ENCODE measurements at places on chromosomes 4 and X.

GRCh38 chrX:83829874-83830273 is 31.1 kb upstream of the CYLC1 start:
- no peak for DNase-seq

- DNase-seq: no peak
Measured at GRCh38 chrX:131322651-131323050, 33.5 kb upstream of the IGSF1 start.

DNA sequence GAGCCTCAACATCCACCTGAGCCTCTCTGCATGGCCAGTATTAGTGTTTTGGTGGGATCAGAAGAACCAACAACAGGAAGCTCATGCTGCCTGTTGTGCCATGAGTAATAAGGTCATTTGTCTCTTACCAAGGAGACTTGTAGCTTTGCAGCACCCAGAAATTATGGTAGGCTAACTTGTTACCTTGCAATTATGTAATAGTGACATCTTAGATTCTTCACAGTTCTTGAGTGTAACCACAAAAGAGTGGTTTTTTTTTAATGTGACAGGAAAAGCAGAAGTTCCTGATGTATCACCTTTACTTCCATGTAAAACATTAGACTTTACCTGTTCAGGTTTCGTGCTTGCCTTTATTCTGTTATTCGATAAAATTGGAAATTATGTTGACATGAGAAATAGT is 263.9 kb upstream of the CXXC4 start:
- no peak for DNase-seq

GRCh38 chr4:118352843-118353533 is at the start of gene PRSS12:
Gene PRSS12 (minus strand): TSS chr4:118353003. CDS start chr4:118352720, 283 bp downstream.
- peak; percentile 11 for DNase-seq

DNA sequence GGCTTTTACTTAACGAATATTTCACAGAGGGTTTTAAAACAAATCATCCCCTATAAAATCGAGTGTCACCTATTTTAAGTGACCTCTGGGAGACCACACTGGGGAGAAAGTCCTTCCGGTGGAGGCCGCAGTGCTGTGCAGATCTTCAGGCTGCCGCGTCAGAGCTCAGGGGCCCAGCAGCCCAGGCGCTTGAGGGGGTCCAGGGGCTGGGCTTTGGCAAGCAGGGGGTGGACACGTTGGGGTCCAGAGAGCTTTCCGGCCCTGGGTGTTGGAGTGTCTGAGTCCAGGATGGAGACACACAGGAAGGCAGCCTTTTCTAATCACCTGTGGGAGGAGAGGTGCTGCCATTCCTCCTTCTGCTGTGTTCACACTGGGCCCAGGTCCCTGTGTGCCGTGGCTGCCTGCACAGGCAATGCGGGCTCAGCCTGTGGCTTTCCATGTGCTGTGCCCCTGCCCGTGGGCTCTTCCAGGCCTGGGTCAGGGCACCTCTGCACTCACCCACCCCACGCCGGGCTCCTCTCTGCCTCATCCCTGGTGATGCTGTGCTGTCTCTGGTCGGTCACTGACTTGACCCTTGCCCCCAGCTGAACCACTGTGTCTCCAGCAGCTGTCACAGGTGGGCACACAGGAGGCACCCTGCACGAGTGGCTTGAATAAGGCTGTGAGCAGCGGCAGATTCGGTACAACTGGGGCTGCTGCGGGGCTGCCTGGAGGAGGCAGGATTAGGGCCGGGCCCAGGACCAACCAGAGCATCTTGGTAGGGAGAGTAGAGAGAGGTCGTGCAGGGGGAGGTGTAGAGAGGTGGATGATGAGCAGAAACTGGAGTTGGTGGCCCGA is 10.0 kb downstream of the HTRA3 start:
- DNase-seq: no peak

DNA sequence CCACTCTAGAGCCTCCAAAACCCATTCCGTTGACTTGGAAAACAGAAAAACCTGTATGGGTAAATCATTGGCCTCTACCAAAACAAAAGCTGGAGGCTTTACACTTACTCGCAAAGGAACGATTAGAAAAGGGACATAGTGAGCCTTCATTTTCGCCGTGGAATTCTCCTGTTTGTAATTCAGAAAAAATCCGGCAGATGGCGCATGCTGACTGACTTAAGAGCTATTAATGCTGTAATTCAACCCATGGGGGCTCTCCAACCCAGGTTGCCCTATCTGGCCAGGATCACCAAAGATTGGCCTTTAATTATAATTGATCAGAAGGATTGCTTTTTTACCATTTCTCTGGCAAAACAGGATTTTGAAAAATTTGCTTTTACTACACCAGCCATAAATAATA is 60.8 kb downstream of the ZNF732 start:
- no peak for DNase-seq

DNA sequence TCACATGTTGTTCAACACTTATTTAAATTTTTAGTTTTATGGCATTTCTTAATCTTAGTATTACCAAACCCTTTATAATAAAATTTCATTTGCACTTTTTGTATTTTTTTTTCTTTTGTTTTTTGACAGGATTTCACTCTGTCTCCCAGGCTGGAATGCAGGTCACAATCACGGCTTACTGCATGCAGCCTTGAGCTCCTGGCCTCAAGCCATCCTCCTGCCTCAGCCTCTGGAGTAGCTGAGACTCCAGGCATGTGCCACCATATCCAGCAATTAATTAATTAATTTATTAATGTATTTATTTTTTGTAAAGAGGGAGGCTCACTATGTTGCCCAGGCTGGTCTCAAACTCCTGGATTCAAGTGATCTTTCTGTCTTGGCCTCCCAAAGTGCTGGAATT is 133.4 kb downstream of the ADGRL3 start:
- no peak for DNase-seq

DNA sequence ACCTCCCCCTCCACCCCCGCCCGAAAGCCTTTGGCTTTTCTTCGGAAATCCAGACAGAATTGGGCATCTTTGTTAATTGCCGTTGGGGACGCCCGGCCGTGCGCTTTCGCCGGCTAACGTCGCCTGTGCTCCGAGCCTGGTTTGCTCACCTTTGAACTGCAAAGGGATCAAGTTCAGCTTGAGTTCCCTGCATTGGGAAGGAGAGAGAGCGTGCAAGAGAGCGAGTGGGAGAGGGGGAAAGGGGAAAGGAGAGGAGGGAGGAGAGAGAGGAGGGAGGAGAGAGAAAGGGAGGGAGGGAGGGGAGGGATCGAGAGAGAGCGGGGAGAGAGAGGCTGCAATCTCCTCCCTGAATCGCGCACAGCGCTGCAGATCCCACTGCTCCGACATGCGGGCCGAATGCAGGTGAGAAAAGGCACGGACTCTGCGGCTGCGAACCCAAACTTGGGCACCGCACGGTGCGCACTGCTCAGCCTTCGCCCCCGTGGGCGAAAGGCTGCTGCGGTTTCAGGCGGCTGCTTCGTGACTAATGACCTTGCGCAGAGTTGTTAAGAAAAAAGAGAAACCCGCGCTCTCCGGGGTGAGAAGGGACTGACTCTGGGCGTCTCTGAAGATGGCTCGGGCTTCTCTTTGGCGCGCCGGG is at the start of gene PCDH7:
Gene PCDH7 (plus strand): TSS at position 349 of the 640 bp plus-strand sequence. CDS start 1,054 bp downstream, outside the sequence.
- DNase-seq: no peak

GRCh38 chr4:14180983-14181601 is 553.6 kb upstream of the BOD1L1 start:
- no peak for DNase-seq

DNA sequence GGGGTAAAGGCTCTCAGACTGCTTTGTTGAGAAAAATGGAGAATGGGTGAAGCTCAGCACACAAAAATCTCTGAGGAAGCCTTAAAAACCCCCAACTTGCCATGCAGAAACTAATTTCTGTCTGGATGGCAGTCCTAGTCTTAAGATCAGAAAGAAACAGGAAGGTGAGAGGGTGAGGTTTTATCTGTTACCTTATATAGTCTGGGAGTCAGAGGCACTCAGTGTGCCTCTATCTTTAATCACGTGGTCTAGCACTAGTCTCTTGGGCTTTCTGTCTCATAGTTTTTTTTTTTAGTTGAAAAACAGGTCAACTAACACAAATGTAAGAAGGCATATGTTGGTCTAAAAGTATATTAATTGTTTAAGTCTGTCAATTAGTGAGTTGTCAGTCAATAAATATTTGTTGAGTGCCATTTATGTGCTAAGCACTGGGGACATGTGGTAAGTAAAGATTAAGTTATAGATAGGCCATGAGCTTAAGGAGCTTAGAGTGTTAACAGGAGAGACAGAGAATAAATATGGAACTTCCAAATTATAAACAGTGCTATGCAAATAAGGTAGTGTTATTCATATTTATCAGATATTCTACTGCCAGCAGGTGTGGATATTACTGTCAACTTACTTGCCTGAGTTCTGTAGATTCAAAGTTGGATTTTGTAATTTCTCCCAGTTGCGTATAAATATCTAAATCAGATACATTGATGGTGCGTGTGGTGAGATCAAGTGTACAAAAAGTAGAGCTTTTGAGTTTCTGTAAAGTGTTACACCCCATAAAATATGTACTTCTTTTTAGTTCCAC is 7.0 kb downstream of the CYBB start:
- no peak for DNase-seq

GRCh38 chrX:64204701-64205440 is 637 bp downstream of the AMER1 start:
- DNase-seq: no peak

GRCh38 chr4:126899331-126899801 is 733.4 kb upstream of the INTU start:
- no peak for DNase-seq

DNA sequence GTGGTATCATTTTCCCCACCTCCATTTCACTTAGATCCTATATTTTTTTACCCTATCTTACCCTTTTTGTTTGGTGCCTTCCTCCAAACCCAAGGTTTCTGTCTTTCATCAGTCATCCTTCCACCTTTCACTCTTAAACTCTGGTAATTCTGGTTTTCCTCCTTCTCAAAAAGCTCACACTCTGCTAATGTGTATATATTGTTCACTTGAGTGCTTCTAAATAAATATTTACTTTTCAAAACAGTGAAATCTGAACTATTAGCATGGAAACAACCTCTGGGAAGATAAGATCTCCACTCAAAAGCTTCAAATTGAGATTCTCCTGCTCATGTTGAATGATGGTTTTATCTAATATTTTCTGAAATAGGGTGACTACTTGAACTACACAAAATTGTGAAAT is 21.5 kb downstream of the XIAP start:
- DNase-seq: no peak
